ENCODE measurements at places on chromosomes 7 and 10.
A peak's percentile ranks its signal among the peaks of the same experiment; 100 is the strongest.

DNA sequence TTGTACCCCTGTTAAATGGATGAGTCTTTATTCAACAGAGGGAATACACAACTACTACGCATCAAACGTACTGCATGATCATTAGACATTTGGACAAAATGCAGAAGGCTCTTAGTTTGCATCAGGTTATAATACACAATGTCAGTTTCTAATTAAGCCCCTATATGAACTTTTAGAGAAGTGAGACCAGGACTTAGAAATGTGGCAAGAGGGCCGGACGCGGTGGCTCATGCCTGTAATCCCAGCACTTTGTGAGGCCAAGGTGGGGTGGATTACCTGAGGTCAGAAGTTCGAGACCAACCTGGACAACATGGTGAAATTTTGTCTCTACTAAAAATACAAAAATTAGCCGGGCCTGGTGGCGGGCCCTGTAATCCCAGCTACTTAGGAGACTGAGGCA is 76.3 kb upstream of the MGMT start:
- DNase-seq: no peak

GRCh38 chr10:110224992-110225391 is 17.6 kb downstream of the MXI1 start:
- no peak for DNase-seq

- no peak for DNase-seq
Measured at GRCh38 chr10:96998329-96998888, 166.3 kb downstream of the LCOR start.

GRCh38 chr10:131146790-131147189 is 164.7 kb downstream of the TCERG1L start:
- DNase-seq: no peak

DNA sequence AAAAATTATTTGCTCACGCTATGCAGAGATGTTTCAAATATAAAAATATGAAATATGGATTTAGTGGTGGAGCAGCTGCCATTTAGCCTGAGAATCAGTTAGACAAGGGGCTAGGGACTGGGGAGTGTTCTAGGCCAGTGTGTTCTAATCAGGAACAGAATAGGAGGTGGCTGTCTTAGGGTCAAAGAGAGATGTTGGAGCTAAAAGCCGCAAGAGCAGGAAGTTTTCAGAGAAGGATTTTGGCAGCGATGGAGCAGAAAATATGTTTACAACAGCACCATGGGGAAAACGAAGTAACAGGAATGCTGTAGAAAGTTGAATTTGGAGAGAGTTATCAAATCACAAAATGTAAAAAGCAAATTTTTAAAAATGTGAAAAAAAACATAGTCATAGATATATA is 314.0 kb upstream of the SEMA3A start:
- no peak for DNase-seq

DNA sequence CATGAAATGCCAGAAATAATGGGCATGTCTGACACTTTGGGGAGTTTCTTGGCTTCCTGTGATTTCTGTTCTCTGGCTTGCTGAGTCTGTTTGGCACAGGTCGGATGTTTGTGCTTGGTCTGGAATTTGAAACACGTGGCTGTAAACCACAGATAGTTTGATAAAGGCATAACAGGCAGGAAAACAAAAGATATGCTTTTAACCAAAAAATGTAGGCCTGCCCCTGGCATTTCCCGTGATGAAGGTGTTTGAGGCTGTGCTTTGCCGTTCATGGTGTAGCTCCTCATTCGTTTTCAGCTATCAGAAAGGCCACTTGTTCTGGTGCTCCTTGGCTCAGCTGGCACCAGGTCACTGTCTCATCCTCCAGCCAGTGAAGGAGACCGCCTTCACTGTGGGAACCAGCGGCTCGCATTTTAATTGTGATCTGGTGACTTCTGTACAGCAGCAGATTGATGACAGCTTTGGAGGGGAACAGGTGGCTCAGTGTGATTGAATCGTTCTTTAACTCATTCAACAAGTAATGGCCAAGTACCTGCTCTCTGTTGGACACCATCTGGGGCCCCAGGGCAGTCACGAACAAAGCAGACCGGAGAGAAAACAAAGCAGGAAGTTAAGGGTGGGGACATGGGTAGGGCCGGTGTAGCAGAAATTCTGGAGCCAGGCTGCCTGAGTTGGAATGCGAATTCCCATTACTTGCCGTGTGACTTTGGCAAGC is 111.5 kb downstream of the CCNY start:
- peak; percentile 5 for DNase-seq

All from activated naive CD4-positive, alpha-beta T cell treated with Interleukin-2 at 50 U/mL for 16 hours (primary cell).